Hematopoietic multipotent progenitor cell treated with erythropoietin and hydrocortisone succinate and interleukin-3 and kit ligand, for 8 days (in vitro differentiated cells): ENCODE measurements at places on chromosomes 1 and 21.

GRCh38 chr1:169511316-169512005 is 25.7 kb upstream of the SLC19A2 start:
- DNase-seq = no peak

GRCh38 chr1:147630447-147630846 is 39.9 kb downstream of the ACP6 start:
- DNase-seq = no peak

DNA sequence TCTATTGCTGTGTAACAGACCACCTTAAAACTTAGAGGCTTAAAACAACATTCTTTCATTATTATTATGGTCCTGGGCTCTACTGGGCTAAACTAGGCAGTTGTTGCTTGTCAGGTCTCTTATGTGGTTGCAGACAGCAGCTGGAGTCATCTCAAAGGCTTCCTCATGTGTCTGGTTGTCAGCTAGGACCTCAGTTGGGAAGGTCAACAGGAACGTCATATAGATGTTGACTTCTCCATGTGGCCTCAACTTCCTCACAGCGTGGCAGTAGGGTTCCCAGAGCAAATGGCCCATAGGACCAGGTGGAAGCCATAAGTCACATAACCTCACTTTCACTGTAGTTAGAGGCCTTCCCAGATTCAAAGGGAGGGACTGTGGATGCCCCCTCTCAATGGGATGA is 15.4 kb upstream of the MEF2D start:
- DNase-seq = no peak

GRCh38 chr1:109034382-109034781 is 7.5 kb downstream of the WDR47 start:
- no peak for DNase-seq

DNA sequence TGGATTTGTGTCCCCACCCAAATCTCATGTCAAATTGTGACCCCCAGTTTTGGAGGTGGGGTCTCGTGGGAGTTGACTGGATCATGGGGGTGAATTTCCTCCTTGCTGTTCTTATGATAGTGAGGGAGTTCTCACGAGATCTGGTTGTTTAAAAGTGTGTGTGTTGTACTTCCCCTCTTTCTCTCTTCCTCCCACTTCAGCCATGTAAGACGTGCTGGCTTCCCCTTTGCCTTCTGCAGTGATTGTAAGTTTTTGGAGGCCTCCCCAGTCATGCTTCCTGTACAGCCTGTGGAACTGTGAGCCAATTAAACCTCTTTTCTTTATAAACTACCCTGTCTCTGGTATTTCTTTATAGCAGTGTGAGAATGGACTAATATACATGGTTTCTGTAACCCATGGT is 64.6 kb downstream of the RHOU start:
- no peak for DNase-seq

DNA sequence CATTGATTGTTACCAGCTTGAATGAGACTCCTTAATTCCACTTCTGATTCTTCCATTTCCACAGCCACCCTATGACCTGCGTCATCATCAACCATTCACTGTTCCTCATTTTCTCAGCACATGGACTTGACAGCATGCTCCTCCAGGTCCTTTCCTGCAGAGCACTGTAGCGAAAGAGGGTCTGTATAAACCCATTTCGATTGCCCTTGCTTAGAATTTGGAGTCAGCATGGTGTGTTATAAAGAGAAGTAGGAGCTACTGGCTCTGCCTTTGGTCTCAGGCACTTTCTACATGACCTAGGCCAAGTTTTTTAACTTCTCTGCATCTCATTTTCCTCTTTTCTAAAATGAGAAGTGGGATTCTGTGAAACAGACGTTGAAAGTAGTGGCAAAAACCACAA is 133.8 kb downstream of the AK5 start:
- DNase-seq = no peak

GRCh38 chr1:61435226-61435625 is 289.7 kb downstream of the TM2D1 start:
- DNase-seq = no peak

GRCh38 chr1:183051546-183051945 is 28.3 kb downstream of the LAMC1 start:
- no peak for DNase-seq

- no peak for DNase-seq
These were observed 29.3 kb downstream of the SLX9 start for GRCh38 chr21:44969066-44969670.

- no peak for DNase-seq
These were observed 470.3 kb upstream of the NCAM2 start for GRCh38 chr21:20527731-20528460.

DNA sequence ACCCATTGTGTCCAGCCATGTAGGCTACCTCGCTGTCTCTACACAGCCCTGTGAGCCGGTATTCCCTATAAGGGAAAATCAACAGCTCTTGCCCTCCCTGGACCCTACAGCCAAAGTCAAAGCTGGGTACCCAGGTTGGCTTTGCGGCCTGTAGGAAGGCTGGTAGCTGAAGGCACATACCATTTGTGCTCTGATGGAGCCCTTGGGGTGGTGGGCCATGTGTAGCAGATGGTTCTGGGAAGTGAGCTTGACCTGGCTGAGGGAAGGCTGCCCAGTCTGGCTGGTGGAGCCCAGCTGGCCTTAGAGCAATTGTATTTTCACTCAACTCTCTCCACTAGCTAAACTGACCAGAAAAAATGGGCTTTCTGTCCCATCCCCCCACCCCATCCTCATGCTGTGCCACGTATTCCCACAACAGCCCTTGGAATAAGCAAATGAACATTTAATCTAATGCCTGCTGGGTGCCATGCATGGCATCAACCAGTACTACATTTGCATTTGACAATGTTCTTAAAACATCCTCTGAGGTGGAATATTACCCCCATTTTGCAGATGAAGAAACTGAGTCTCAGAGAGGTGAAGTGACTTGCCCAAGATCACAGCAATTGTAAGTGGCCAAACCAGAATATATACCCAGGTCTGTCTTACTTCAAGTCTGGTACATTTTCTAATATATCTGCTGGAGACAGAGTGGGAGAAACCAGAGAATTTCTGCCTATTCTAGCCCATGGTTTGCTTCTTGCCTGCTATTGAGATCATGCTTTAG is 56.8 kb downstream of the NDUFS5 start:
- DNase-seq = no peak

GRCh38 chr1:211089536-211089935 is 44.4 kb downstream of the KCNH1 start:
- no peak for DNase-seq

- no peak for DNase-seq
These were observed 38.8 kb downstream of the DDR2 start for GRCh38 chr1:162670928-162671663.

- no peak for DNase-seq
These were observed 22.6 kb downstream of the RIPK4 start for GRCh38 chr21:41744028-41744930.

GRCh38 chr1:108142773-108143394 is 57.3 kb downstream of the SLC25A24 start:
- no peak for DNase-seq

DNA sequence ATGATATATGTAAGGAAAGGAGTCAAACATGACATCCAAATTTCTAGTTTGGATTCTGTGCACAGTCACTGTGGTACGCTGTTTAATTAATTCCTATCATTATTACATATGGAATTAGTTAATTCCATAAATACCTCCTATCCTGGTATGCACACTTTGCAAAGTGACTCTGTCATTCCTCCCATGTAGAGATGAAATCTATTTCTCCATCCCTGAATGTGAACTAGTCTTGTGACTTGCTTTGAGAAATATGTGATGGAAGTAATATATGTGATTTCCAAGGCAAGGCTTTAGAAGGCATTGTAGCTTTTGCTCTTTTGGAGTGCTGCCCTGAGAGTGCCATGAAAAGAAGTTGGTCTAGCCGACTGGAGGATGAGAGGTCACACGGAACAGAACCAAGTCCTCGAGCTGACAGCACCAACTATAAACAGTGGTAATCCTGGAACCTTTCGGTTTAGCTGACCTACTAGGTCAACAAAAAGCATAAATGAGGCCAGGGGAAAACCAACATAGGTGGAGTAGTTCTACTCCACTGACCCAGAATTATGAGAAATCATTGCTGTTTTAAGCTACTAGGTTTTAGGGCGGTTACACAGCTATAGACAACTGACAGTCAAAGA is 1.5 kb downstream of the SELENOF start:
- no peak for DNase-seq

GRCh38 chr1:11302366-11302765 is 29.4 kb downstream of the UBIAD1 start:
- DNase-seq = no peak

DNA sequence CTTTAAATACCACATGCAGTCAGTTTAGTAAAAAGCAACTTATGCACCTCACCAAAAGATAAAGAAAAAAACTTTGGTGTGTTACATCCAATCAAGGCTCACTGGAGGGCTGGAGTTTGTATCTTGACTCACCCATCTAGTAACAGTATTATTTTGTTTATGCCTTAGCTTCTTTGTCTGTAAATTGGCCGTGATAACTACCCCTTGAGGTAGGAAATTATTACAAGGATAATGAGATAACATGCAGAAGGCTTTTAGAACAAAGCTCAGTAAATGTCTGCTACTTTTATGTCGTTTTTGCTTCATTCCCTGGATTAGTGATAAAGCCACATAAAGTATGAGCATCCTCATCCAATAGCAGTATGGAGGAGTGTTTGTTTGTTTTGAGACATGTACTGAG is 94.8 kb downstream of the ATP5PO start:
- DNase-seq = no peak

DNA sequence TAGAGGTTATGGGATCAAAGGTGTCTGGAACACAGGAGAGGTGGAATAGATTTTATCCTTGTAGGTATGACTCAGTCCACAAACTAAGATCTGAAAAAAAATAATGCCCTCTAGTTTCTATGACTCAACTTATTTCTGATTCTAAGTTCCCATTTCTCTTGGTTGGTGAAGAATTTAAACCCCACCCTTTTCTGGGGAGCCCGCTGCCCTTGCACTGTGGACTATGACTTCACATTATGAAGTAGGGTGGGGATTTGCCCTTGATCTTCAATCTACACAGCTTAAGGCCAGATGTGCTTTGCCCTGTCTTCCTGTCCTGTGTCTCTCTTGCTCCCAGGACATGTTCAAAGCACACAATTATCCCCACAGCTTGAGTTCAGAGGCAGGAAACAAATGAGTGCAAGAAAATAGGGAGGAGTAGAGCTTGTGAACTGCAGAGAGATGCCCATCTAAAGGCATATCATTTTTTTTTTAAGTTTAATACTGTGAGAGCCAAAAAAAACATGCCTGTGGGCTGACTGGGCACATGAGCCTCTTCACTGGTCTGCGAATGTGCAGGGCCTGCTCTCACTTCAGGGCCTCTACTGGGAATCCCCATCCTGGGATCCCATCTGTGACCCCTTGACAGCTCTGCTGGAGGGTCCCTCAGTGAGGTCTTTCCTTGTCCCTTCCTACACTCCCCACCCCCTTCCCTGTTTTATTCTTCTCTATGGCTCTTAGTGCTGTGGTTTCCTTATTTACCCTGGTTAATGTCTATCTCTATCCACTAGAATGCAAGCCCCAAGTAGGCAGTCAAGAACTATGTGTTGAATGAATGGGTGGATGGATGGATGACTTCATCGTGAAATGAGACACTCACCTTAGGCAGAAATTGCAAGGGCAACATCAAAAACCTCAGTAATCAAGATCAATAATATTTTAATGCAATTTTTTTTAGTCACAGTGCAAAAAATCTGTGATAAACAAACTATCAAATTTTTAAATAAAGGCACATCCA is 61.5 kb downstream of the CD58 start:
- peak; percentile 86 for DNase-seq

- DNase-seq = no peak
These were observed 346.1 kb downstream of the OMA1 start for GRCh38 chr1:58200437-58200836.

GRCh38 chr21:37532868-37533780 is 166.6 kb downstream of the DYRK1A start:
- DNase-seq = no peak

DNA sequence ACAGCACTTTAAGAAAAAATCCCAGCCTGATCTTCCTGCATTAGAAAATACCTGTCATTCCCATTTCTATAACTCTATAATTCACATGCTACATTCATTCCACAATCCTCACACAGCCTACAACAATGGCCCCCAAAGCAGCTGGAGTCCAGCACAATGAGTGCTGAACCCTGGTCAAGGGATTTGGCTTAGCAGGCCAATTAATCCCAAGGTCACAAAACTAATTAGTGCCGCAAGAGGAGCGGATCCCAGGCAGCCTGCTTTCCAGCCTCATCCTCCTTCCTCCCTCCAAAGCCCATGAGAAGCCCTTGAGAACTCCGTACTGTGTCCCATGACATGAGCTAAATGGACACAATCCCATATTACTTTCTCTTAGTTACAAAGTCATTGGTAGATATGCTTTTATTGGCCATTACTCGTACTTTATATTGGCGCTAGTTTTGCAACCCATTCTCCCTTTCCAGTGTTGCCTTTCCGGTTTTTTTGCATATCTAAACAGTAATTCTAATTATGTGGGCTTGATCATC is 94.8 kb downstream of the DAB1 start:
- no peak for DNase-seq

- no peak for DNase-seq
These were observed 51.5 kb downstream of the ELK4 start for GRCh38 chr1:205580140-205580922.

- DNase-seq = no peak
These were observed 5.5 kb downstream of the CLSPN start for GRCh38 chr1:35764283-35764682.

DNA sequence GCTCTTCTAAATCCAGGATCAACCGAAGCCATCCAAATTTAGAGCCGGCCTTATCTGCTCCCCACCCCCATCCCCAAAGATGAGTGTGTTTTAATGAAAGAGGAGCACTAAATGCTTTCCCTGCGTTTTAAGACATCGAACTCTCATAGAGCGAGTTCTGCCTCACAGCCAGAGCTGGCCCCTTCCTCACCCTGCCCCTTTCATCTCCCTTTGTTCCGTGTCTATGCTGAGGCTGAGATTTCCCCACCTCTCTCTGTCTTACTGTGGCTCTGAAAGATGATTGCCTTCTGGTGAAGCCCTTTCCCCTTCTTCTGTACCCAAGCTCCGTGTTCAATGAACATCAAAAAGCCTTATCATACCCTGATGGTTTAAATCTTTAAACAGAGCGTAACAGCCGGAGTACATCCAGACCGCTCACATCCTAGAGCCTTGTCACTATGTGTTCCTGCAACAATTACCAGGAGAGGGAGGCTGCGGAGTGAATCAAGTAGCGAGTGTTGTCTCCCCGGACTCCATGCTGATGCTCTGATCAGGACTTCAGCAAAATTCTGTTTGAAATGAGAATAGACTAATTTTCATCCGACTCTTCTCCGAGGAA is 110.1 kb downstream of the ZNF326 start:
- DNase-seq = no peak

DNA sequence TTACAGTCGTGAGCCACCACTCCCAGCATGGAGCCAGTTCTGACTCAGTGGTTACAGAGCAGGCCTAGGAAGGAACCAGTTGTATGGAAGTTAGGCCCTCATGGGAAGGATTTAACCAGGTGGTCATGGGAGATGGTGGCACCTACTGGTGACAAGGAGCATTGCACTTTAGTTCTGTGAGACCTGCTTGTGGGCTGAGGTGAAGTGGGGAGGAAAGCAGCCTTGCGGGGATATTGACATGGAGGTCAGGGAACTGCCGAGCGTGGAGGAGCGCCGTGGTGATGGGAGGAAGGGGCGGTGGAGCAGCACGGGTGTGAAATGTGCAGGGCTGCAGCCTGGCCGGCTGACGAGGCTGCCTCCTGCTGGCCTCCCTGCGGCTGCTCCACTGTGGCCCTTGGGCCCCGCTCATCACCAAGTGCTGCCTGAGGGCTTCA is 100.4 kb downstream of the GALNT2 start:
- peak; percentile 85 for DNase-seq
